Progenitor cell of endocrine pancreas (in vitro differentiated cells): ENCODE measurements at places on chromosomes 1 and 21. TPM values are rescaled to one million over a fixed set of nuclear protein-coding genes. Genes with fewer than 3 reads are reported as not detected.

Gene AADACL3
- not detected in 2 replicates for total RNA-seq

- DNase-seq: no peak
Measured at GRCh38 chr21:42221581-42222345, 2.8 kb downstream of the ABCG1 start.

GRCh38 chr1:58290685-58291372, 255.7 kb downstream of the OMA1 start:
- DNase-seq: peak; percentile 54

DNA sequence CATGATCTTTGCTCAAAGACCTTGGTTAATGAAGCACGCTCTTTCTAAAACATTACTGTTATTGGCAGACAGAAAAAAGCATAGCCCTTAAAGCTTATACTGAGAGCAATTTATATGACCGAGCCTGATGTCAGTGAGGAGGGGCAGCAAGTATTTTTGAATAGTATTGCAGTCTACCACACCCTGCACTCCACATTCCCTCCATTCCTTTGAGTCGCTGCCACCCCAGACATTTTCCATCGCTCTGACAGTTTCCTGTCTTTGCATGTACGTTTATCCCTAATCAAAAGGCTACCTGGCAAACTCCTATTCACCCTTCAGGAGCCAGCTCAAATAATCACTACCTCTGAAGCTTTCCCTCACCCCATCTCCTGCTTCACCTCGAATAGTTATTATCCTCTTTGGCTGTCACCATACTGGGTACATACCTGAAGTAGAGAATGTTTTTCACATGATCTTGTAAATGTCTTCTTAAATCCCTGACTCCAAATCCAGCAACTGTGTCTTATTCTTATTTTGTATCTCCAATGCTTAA, 5.5 kb upstream of the JUN start:
- DNase-seq: no peak

Gene GJB5
- total RNA-seq: not detected in 2 replicates
